Stimulated activated CD4-positive, alpha-beta T cell treated with anti-CD3 and anti-CD28 coated beads, Interleukin-15, amount 100 ng/mL, for 1 hour (primary cell): ENCODE measurements at places on chromosomes 12 and 14.

GRCh38 chr14:34619471-34619870 is 10.5 kb downstream of the SNX6 start:
- no peak for DNase-seq

- DNase-seq: no peak
Measured at GRCh38 chr14:68695326-68695768, 97.5 kb downstream of the ZFP36L1 start.

- DNase-seq: no peak
Measured at GRCh38 chr12:28099871-28100270, 90.4 kb upstream of the CCDC91 start.

DNA sequence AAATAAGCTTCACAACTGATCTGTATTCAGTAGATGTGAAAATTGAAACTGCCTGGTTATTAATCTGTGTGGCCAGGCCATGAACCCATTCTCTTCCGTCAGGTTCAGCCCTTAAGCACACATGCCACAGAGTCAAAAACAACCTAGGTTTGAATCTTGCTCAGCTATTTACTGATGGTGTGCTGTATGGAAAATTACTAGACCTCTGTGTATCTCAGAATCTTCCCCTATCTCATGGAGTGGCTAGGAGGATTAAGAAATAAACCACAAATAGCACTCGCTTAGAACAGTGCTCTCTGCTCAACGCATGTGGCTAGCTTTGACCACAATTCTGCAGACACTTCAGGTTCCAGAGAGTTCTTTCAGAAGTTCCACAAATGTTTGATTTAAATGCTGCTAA is 240.7 kb upstream of the PLEKHG7 start:
- no peak for DNase-seq

- DNase-seq: no peak
Measured at GRCh38 chr14:84420221-84420620, 1109.7 kb upstream of the FLRT2 start.
